ENCODE measurements at places on chromosomes 11 and 22. TPM values are rescaled to one million over a fixed set of nuclear protein-coding genes. Genes with fewer than 3 reads are reported as not detected.

TMEM86A gene
- total RNA-seq, result 2.3 TPM

- H3K36me3 ChIP-seq, result no peaks in the 10 kb centered on the region
- no peaks in the 10 kb centered on the region for H3K4me1 ChIP-seq
- no peak for DNase-seq
- H3K4me3 ChIP-seq, result no peak overlapping the region
- no peaks in the 10 kb centered on the region for H3K27me3 ChIP-seq
Measured at GRCh38 chr11:118059246-118059940, 17.5 kb upstream of the TMPRSS4 start.

DNA sequence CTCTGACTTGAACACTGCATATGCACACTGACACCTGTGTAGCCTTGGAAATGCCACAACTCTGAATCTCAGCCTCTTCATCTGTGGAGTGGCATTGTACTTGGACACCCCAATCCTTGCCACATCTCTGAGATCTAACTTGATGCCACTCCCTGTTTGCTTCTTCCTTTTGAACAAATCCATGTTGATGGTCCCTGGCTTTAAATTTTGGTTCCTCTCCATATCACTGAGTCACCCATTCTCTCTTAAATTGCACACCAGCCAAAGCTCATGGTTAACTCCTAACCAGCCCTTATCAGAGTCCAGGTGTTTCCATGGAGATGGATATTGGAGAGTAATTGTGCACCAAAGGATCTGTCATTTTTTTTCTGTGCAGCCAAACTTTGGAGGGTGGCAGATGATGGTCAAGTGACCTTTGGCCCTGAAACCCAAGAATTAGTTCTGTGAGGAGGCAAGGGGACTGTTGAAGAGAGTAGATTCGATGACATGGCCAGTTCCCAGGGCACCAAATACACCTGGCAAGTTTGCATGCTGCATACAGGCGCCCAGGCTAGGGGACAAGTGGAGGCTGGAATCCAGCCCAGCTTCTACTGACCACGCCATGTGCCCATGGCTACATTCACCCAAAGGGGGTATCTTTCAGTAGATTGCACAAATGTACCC, 25.1 kb upstream of the PAMR1 start:
- no peak overlapping the region for H3K27ac ChIP-seq
- H3K4me3 ChIP-seq, result no peak overlapping the region
- peaks cover 3% of the 10 kb centered on the region for H3K4me1 ChIP-seq

OR4D5 gene
- not detected for total RNA-seq

DNA sequence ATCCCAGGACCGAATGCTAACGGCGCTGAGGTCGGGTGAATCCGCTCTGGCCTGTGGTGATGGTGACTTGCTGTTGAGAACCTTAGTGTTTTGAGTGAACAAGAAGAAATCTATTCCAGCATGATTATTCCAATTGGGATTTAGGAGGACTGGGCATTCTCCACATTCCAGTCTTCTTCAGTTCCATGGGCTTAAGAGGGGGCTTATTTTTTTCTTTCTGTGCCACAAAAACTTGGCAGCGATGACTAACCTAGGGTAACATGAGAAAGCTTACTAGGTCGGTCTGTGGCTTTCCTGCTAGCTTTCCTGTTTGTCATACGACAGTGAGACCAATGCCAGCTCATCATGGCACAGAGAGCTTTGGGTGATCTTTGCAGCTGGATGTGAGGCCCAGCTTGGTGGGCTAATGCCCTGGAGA, 62.9 kb upstream of the ATXN10 start:
- no peaks in the 10 kb centered on the region for H3K4me1 ChIP-seq
- no peak overlapping the region for H3K4me3 ChIP-seq
- no peak overlapping the region for H3K27ac ChIP-seq
- no peak for DNase-seq

AMOTL1 gene
- total RNA-seq, result 20.2 TPM

GRCh38 chr11:119205080-119205479, 1.1 kb upstream of the CBL start:
- no peaks in the 10 kb centered on the region for H3K4me1 ChIP-seq
- peak overlapping the region; percentile 98 for H3K4me3 ChIP-seq
- DNase-seq, result no peak
- no peaks in the 10 kb centered on the region for H3K27me3 ChIP-seq
- H3K36me3 ChIP-seq, result no peaks in the 10 kb centered on the region

PAMR1 gene
- total RNA-seq, result 2.4 TPM

DNA sequence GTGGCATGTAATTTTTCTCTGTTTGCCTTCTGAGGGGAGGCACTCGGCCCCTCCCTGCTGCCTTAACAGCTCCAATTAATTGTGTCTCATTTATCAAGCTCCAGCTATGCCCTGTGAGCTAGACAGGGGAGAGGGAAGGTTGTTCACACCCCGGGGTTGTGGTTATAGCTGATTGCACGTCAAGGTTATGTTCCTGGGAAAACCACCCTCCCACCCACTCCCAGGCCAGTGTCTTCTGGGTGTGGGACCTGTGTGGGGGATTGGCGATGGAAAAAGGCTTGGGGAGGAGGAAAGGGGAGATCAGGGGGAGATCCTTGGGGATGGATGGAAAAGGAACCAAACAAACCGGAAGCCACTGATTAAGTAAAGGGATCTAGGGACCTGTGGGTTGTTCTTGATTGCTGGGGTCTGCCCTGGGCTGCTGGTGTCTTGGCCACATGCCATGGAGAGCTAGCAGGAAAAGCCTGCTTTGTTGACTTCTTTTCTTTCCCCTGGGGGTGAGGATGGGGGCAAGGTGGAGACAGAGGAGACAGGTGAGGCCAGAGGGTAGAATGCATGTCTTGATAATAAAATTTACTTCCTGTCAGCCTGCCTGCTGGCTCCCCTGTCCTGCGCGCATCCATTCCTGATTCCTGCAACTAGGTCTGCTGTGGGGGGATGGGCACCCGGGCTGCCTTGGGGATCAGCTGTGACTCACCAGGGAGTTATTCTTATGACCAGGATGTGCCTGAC, 13.5 kb upstream of the SORL1-AS1 start:
- peak overlapping the region; percentile 34 for H3K4me3 ChIP-seq
- peaks cover 32% of the 10 kb centered on the region for H3K4me1 ChIP-seq
- no peaks in the 10 kb centered on the region for H3K27me3 ChIP-seq

GRCh38 chr11:12185914-12186313, 75.5 kb downstream of the MICAL2 start:
- H3K27me3 ChIP-seq, result no peaks in the 10 kb centered on the region
- no peak overlapping the region for H3K27ac ChIP-seq

GRCh38 chr11:126214441-126214840, 2.9 kb downstream of the FAM118B start:
- no peaks in the 10 kb centered on the region for H3K27me3 ChIP-seq
- H3K36me3 ChIP-seq, result peaks cover 6% of the 10 kb centered on the region
- no peaks in the 10 kb centered on the region for H3K4me1 ChIP-seq
- DNase-seq, result no peak

GRCh38 chr11:1437500-1437899, 47.8 kb downstream of the BRSK2 start:
- H3K4me1 ChIP-seq, result no peaks in the 10 kb centered on the region
- H3K27ac ChIP-seq, result no peak overlapping the region
- no peak for DNase-seq
- H3K36me3 ChIP-seq, result peaks cover 2% of the 10 kb centered on the region
- H3K4me3 ChIP-seq, result no peak overlapping the region

DNA sequence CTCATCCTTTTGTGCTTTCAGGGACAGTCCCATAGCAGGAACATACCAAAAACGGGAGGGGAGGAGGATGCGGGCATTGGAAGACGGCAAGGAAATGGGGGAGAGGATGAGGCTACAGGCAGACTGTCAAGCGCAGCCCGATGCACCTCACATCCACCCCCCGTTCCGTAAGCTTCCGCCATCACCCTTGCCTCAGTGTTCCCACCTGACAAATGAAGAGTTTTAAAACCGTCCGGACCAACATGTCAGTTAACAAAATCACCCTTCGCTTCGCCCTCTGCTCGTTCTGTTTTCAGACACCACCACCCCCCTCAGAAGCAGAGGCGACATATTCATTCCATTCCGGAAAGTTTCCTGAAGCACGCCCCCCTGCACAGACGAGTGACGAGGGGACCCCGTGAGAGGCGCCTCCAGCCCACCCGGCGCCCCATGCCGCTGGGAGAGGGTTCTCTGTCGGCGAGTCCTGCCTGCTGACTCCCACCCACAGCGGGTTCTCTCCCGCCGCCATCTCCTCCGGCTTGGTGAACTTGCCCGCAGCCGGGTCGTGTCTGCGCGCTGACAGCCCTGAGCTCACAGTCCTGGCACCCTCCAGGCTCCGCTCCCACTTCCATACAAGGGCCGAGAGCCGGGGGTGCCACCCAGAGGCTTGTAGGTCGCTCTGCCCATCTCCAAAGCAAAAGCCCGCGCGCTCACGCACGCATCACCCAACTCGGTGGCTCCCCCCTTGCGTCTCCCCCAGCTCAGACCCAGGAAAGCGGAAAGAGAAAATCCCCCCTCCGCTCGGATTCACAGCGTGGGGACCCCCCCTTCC, 1.5 kb downstream of the IGSF9B start:
- DNase-seq, result no peak
- H3K27me3 ChIP-seq, result peaks cover 1% of the 10 kb centered on the region
- H3K36me3 ChIP-seq, result no peaks in the 10 kb centered on the region
- peak overlapping the region; percentile 67 for H3K4me3 ChIP-seq
- H3K27ac ChIP-seq, result no peak overlapping the region
- H3K4me1 ChIP-seq, result peaks cover 13% of the 10 kb centered on the region

DNA sequence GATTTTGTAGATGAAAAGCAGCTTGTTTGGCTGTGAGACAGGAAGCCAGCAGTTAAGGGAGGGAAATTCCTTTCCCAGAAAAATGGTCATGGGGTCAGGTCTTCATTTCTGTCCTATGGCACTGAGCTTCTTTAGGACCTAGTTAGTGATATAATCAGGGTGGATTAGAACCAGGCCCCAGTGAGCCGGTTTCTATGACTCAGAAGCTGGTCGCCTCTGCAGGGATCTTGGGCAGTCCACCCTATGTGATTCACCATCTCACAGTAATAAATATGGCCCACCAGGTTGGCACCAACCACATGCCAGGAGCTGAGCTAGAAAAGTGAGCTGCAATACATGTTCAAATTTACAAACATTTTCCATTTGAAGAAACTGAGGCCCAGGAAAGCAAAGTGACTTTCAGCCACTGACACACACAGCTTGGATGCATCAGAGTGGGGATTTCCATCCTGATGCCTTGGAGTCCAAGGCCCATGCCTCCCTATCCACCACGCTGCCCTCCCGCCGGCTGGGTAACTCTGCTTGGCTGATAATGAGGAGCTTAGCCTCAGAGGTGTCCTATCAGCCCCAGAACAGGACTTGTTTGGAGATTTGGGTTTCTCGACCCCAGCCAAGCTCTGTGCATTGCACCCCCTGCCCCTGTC, 42.0 kb downstream of the CD82 start:
- no peaks in the 10 kb centered on the region for H3K36me3 ChIP-seq
- no peaks in the 10 kb centered on the region for H3K27me3 ChIP-seq
- DNase-seq, result no peak

RAPSN gene
- total RNA-seq, result 0.48 TPM

DNA sequence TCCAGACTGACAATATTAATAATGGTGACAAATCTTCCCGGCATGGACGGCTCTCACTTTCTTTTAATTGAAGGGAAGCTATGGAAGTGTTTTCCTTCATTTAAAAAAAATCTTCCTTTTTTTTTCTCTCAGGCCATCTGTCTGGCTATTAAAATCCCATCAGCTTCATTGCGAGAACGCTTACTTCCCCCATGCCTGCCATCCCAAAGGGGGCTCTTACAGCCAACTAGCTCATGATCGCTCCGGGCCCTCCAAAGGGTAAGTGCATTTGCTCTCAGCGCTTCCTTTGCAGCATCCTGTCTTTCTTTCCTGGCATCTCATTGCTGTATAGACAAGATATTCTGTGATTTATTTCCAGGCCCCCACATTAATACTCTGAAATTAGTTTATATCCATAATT, 20.7 kb downstream of the CACNG2 start:
- H3K4me1 ChIP-seq, result peaks cover 4% of the 10 kb centered on the region
- H3K4me3 ChIP-seq, result no peak overlapping the region
- no peak for DNase-seq
- H3K27me3 ChIP-seq, result no peaks in the 10 kb centered on the region
- H3K27ac ChIP-seq, result no peak overlapping the region

KRTAP5-8 gene
- total RNA-seq, result not detected
